Stimulated activated CD4-positive, alpha-beta T cell treated with anti-CD3 and anti-CD28 coated beads, TNF-alpha, amount 100 ng/mL, for 24 hours (primary cell): ENCODE measurements at places on chromosomes 6 and 20.

DNA sequence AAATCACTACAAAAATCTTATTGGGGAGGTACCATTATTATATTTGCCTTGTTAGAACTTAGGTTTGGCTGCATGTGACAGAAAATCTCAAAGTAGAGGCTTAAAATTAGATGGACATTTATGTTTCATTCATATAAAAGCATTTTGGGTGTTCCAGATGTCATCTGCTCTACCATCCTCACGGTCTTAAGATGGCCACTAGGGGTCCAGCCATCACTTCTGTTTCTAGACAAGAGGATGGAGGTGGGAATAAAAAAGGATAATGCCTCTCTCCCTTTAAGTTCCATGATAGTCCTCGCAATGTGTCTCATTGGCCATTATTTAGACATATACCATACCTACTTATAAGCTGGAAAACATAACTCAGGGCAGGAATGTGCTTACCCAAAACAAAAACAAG is 929.5 kb downstream of the KIF16B start:
- no peak for DNase-seq

GRCh38 chr6:106072501-106073090 is 13.5 kb upstream of the PRDM1 start:
- no peak for DNase-seq

DNA sequence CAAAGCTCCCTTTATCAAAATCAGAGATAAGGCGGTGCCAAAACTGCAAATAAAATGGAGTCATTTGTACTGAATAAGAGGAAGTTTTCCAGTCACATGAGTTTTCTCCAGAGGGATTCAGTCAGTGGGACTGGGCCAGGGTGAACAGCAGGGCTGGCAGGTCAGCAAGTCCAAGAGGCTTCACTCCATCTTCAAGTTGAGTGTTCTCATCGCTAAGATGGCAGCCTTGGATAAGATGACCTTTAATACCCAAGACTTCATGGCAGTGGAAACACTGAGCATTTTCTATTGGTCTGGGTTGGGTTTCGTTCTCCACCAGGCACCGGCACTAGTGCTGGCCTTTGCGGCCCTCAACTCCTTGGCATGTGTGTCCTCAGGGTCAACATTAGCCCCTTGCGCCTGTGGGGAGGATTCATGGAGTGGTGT is 29.3 kb upstream of the IGF2R start:
- DNase-seq = no peak

DNA sequence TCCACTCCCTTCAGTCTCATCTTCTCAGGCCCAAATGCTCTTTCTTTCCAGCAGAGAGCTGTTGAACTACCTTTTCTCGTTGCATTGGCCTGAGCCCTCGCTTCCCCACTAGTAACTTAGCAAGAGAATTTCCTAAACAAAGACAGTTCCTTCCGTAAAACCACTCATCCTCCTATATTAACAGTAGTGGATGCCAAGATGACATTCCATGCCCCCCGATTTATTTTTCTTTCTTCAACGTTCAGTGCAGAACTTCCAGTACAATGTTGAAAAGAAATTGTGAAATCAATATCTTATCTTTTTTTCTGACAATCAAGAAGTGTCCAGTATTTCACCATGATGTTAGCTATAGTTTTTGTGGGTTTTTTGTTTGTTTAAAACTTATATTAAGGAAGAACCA is 45.8 kb downstream of the SOX4 start:
- DNase-seq = no peak

- no peak for DNase-seq
Observed at GRCh38 chr20:58479726-58480440, 35.3 kb downstream of the APCDD1L start.

DNA sequence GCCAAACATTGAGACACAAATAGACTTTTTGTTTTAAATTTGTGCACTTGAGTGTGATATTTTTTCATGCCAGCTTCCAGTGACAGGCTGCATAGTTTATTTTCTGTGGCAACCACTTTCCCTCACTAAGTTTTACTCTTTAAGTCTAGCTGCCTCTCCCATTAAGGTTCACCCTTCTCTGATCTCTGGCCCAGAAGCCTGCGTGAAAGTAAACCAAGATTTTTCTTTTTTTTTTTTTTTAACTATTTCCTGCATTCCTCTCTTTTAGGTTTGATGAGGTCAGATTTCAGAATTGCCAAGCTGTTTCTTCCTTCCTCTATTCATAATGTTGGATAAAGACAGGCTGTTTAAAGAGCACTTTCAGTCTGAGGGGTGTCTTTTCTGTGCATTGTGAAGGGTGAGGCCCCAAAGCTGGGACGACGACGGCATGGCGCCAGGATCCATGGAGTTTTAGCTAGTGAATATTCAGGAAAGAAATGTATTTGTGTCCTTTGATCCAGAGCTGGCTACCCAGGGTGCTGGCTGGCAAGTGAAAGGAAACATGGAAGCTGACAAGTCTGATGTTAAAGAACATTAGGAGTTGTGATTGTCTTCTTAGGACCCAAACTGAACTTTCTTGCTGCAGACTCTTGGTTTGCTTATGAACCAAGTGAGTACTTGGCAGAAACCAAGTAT is 50.7 kb downstream of the DOK5 start:
- no peak for DNase-seq

DNA sequence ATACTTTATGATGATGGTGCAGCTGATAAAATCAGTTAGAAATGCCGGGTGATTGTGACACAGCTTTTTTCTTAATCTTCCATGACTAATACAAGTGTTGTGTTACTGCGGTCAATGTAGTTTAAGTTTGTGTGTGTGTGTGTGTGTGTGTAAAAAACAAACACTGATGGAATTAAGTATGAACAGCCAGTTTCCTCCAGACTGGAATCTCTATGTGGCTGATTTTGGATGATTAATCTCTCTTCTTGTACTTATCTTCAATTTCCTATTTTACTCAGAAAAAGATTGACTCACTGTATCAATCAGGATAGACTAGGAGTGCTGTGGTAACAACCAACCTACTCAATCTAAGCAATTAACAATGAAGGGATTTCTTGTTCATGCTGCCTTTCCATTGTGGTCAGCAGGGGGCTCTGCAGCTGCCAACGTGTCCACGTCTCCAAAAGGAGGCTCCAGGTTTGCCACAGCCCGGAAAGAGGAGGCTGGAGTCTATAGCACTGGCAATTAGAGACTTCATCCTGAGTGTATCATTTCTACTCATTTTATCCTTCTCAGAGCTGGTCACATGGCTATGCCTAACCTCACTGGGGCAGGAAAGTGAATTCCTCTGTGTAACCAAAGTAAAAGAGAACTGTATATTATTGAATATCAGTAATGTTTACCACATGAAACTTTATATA is 107.7 kb downstream of the CD109 start:
- no peak for DNase-seq

DNA sequence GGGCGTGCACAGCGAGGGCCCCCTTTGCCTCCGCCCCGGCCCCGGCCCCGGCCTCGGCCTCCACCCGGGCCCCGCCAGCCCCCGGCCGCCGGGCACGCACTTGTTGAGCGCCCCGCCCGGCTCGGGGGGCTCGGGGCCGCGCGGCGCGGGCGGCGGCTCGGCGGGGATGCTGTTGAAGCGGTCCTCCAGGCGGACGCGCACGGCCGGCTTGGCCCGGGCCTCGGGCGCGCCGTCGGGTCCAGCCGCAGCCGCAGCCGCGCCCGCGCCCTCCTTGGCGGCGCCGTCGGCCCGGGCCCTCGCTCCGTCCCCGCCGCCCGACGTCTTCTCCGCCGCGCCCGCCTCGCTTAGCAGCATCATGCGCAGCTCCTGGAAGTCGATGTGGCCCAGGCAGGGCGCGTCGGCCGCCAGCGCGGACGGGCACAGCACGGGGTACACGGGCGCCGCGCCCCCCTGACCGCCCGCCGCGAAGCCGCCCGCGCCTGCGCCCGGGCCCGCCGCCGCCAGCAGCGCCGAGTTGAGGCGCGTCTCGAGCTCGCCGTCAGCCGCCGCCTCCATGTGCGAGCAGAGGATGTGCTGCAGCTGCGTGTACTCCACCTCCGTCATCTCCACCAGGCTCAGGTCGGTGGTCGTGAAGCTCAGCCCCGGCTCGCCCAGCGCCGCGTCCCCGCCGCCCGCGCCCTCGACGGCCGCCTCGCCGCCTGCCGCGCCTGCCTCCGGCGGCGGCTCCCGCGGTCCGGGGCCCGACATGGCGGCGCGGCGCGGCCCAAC is 514 bp downstream of the TCFL5 start:
- DNase-seq = no peak

DNA sequence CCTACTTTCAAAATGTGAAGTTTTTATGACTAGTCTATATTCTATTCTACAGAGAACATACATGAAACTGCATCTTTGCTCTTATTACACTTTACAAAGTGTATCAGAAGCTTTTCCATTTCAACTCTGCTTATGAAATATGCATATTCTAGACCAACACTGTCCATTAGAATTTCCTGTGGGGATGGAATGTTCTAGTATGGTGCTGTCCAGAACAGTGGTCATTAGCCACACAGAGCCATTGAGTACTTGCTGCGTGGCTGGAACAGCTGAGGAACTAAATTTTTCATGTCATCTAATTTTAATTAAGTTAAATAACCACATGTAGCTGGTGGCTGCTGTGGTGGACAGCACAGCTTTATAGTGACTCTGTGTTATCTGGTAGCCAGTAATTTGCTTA is 105.9 kb upstream of the PDE10A start:
- DNase-seq = no peak
